ENCODE measurements at places on chromosomes 1 and 21.

GRCh38 chr1:245715291-245715701, 560.5 kb downstream of the KIF26B start:
- DNase-seq = no peak

DNA sequence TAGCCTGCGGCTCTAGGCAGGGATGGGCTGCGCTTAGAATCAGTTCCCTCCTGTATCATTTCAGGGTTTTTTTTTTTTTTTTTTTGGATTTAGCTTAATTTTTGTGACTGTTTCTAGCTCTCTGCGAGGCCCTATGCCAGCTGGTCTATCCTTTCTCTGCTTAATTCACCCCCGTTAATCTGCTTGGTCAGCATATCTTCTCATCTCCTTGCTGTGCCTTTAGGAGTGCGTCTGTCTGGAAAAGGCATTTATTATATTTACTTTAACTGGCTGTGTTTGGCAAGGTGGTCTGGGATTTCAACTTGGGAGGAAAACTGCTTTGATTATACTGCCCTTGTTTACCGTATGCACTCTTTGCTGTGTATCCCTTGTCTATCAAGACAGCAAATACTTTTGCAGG, 184.8 kb upstream of the KIAA0040 start:
- DNase-seq = no peak

GRCh38 chr1:169043823-169044222, 62.7 kb upstream of the ATP1B1 start:
- DNase-seq = no peak

GRCh38 chr21:45574691-45575090, 32.5 kb upstream of the SLC19A1 start:
- no peak for DNase-seq

GRCh38 chr1:11835441-11836225, 11.9 kb downstream of the NPPA start:
- DNase-seq = no peak

- no peak for DNase-seq
Observed at GRCh38 chr1:178847396-178847849, 23.5 kb downstream of the ANGPTL1 start.

GRCh38 chr1:244653439-244654107, 647 bp downstream of the DESI2 start:
- peak; percentile 22 for DNase-seq

DNA sequence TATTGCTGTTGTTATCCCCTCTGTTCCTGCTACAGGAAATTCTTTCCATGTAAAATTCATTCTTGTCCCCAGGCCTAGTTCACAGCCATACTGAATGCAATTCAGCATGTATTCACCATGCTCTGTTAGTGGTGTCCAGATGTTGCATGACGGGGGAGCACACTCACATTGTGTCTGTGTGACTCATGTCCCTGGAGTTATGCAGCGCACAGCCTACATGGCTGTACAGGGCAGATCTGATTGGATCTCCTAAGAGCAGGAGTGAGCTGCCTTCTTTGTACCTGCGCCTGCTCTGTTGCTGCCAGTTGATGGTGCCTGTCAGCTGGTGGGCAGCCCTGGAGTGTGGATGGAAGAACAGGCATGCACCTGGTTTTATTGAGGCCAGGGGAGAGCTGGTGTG, 17.6 kb downstream of the HTR6 start:
- no peak for DNase-seq

DNA sequence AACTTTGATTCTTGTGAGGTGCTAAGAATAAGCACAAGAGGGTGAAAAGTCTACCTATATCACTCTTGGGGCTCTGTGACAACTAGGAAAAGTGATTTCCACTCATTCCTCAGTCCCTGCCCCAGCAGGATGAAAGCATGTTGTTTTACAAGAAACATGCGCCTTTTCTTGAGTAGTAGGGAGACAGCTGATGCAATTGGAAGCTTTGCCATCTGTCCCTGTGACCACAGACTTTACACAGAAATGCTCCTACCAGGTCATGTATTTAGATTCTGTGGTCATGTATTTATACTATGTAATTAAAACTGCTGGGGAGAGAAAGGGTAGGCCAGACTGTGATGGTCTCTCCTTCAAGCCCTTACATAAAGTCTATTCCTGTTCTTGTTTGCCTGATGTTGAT, 445.5 kb downstream of the PTPRC start:
- no peak for DNase-seq

DNA sequence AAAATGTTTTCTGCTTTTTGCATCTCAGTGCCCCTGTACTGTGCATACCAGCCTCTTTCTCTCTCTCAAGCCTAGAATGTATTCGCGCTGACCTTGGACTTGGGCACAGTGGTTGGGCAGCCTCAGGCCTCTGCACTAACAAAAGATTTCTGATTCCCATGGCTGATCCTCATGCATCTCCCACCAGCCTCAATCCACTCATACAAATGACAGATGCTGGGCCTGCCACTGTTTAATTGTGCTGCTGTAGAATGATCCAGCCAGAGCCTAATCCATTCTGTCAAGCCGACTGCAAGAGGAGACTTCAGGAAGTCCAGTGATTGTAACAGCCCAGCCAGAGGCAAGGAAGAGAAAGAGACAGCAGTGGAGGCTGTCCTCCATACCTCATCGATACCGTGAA, 180.8 kb downstream of the ASTN1 start:
- DNase-seq = no peak

GRCh38 chr1:207873055-207873890, 37.7 kb downstream of the CD34 start:
- no peak for DNase-seq

- peak; percentile 59 for DNase-seq
Observed at GRCh38 chr21:25638660-25639550, at the start of gene JAM2. TSS of gene JAM2 (plus strand) at chr21:25639258. CDS start at chr21:25639822, 564 bp downstream.

DNA sequence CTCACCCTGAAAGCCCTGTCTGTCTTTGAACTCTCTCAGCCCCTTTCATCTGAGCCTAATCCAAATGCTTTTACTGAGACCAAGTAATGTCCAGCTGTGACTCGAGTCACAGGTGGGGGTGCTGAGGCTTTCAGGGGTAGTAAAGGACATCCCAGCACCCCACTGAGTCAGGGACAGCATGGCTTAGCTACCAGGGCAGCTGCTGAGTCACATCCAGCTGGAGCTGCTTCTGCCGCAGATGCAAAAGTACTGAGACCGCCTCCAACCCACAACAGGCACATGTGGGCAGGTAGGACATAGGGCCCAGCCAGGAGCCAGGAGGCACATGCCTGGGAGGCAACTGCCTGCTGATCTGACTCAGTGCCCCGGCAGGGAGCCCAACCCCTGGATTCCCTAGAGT, 6.7 kb upstream of the VSIG8 start:
- DNase-seq = no peak

GRCh38 chr1:178506669-178507068, 6.2 kb upstream of the TEX35 start:
- no peak for DNase-seq

DNA sequence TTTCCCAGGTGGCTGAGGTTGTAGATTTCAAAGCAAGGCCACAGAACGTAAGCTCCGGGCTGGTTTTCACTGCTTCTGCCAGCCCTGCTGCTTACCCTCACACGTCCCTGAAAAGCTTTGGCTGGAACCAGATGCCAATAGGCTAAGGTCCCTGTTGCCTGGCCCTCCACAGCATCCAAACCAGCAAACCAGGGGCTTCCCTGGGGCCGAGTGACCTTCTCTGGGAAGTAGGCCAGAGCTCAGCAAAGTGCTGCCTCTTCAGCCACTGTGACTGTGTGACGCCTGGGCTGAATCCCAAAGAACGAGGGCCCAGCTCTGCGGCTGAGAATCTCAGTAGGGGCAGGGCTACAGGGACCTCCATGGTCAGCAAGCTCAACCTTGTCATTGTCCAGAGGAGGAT, 28.9 kb upstream of the RBM15 start:
- DNase-seq = no peak

DNA sequence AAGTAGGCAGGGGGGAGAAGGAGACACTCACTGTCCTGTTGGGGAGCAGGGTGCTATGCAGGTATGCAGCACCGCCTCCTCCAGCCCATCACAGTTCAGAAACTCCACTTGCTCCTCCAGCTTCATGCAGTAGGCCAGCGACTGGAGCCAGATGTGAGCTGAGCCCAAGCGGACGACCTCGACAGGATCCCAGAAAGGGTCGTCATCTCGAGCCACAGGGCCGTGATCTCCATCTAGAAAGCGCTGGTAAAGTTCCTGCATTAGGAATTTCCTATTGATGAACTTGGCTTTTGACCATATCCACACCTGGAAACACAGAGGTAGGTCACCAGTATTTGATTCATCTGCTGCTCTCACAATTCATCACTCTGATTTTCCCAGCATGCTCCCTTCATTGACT, 56.1 kb downstream of the SCCPDH start:
- DNase-seq = no peak

All from HEK293T (cell line).